Stimulated activated CD8-positive, alpha-beta memory T cell treated with anti-CD3 and anti-CD28 coated beads, Interleukin-4, amount 100 ng/mL, for 4 hours (primary cell): ENCODE measurements at places on chromosomes 4 and X.

DNA sequence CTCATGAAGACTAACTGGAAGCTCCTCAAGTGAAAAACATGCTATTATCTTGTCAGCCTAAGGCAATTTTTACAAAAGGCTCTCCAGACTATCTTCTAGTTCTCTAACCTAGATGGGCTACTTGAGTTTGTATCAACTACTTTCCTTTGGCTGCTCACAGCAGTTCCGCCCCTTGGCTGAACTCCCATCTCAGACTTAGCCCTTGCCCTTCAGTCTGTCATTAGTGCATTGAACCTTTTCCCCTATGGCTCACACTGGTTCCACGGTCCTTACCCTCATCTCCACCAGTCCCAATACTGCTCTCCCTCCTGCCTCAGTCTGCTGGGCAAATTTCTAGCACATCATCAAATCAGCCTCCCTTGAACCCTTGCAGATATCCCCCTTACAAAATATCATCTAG lies 362.3 kb downstream of the PPP1R2C start:
- no peak for DNase-seq

- DNase-seq = no peak
Observed at GRCh38 chr4:69823481-69824186, 36.3 kb downstream of the SULT1E1 start.

DNA sequence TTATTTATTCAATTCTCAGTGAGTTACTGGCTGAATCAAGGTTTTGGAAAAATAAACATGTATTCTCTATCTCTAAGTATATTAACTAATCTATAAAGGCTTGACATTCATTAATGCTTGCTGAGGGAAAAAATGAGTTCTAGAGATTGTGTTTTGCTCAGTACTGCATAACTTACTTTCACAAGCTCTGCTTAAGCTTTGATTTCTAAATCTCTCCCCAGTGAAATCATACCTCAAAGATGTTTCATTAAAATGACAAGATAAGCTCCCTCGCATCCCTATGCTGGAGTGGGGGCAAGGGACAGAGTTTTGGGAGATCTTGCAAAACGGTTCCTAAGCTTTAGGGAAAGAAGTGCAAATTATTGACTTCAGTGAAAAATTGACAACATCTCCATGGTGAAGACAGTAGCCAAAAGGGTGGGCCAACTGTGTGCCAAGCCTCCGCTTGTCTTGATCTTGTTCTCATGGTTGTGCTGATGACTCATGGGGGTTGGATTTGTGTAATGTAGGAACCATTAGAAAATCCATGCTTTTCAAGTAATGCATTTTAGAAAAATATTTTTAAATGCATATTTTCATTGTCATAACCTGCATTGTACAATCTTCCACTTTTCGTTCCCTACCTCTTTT lies 521.4 kb downstream of the RPA4 start:
- no peak for DNase-seq

DNA sequence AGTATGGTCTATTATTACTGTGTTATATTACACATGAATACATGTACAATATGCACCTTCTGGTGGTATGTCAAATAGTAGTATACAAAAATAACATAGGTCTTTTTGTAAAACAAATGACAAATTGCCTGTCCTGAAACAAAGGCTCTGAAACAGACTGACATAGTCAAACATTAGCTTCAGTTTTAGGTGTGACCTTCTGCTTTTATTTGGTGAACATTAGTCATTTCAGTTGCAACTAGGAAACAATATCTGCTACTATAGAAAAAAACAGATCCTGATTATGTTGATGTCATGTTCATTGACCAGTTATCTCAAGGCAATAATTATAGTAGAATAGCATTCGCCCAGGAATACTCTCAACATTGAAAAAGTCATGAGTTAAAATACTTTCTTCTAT lies 123.0 kb downstream of the CHRNA9 start:
- no peak for DNase-seq

DNA sequence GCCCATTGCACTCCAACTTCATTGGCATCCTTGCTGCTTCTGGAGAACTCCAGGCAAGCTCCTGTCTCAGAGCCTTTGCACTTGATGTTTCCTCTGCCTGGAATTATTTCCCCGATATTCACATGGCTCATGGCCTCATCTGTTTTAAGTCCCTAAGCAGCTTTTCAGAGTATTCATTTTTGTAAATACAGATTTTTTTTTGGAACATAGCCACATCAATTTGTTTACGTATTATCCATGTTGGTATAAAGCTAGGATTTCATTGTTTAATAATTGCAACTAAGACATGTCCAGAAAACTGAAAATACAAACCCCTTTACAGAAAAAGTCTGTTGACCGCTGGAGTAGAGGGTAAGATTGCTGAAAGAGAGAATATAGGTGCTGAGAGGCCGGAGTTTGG lies 142.0 kb downstream of the CAMK2D start:
- DNase-seq = no peak

DNA sequence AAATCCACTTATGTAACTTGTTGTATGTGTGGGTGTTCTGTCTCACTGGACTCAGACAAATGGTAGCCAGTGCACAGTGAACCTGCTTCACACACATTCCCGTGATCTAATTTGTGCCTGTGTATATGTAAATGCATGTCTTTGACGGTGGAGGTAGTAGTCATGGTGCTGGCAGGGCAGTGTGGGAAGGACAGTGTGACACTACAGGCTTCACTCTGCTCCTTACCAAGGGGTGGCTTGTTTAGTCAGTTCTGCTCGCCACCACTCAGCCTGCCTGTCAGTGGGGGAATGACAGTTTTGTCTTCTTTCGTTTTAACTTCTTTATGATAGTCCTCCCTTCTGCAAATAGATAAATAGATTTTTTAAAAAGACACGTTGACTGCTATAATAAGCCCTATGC lies 17.7 kb upstream of the PAQR3 start:
- no peak for DNase-seq

GRCh38 chr4:114281164-114281960 lies 301.9 kb upstream of the ARSJ start:
- DNase-seq = no peak
